ENCODE measurements at places on chromosomes 13 and 19.

GRCh38 chr13:94602467-94602866 lies 810 bp downstream of the GPR180 start:
- DNase-seq: no peak

DNA sequence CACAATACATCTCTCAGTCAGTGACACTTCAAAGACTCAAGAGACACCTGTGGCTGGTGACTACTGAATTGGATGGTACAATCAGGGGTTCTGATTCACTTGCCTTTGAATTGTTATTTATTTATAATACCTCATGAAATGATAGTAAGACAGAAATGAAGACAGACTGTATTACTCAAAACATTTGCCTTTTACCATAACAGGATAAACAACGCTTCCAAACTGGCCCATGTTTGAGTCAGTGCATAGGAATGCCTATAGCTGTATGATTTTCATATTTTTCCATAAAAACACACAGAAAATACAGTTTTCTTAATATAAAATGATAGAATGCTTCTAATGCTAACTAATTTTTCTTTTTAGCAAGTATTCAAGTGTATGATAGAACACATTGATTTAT lies 59.5 kb upstream of the FGF14 start:
- no peak for DNase-seq

- peak; percentile 8 for DNase-seq
Observed at GRCh38 chr13:79312340-79312855, 93.7 kb downstream of the RBM26 start.

DNA sequence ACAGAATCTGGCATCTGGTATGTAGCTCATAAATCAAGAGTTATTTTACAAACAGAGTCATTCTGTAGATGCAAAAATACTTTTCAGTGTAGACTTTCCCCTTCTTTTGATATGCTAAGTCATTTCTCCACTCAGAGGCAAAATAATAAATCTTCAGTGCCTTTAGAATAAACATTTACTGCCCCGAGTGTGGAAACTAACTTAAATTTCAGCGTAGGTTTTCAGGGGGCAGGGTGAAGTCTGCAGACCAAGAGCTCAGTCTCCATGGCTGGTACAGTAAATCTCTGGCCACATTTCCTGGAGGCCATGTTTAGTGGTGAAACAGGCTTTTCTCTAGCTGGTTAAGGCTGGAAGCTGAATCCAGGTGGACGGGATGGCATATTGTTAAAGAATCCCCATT lies 13.1 kb upstream of the ADPRHL1 start:
- no peak for DNase-seq

GRCh38 chr13:48142436-48142835 lies 47.5 kb upstream of the MED4 start:
- no peak for DNase-seq

GRCh38 chr19:10152100-10152499 lies 32.4 kb upstream of the EIF3G start:
- no peak for DNase-seq

DNA sequence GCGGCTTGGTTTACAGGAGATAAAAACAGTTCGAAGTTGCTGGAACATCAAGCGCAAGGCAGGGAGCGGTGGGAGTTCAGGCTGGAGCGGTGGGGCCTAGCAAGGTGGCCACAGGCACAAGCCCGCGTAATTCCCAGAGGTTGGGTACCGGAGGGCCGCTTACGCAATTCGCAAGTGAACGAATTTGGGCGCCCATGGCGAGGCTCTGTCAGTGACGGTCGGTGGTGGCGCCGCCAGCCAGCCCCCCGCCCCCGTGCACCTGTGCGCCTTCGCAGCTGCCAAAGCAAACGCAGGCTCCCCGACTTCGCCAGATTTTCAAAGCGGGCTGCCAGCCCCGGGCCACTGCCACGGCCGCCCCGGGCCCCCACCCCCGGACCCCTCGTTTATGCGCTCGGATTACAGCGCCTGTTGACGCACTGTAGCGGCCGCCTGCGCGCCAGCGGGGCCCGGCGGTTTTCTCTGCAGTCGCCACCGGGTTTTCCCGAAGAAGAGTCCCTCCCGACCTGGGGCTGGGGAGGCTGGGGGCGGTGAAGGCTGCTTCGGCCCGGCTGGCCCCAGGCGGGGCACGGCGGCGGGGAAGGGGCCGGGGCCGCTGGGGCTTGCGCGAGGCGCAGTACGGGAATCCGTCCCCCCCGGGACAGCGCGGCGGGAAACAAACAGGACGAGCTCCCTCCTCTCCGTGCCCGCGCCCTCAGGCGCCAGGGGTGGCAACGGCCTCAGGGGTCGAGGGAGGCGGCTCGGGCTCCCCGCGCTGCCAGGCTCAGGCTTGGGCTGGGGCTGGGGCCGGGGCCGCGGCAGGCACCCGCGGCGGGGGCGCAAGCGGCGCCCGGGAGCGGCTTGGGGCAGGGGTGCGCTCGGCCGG lies 709 bp downstream of the N4BP2L1 start:
- DNase-seq: peak; percentile 16

- no peak for DNase-seq
Observed at GRCh38 chr13:75699062-75699461, 62.9 kb downstream of the LMO7 start.

- no peak for DNase-seq
Observed at GRCh38 chr13:103130681-103131210, 64.5 kb upstream of the SLC10A2 start.

DNA sequence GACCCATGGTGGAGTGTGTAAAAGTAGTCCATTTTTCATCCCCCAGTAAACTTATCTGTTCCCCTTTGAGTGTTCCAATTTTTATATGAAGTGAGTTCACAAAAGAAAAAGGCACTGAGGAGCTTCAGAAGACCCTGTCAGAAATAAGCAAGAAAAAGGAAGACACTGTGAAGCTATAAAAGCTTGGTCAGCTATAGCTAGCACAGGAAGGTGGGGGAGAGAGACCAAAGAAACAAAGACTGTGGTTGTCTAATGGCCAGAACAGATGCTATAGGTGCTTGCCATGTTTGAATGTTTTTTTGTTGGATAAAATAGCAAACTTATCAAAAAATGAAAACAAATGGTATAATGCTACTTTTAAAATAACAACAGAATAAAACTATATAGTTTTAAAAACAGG lies 46.5 kb downstream of the RCBTB2 start:
- DNase-seq: no peak

Data from cardiac fibroblast (primary cell).